ENCODE measurements at places on chromosomes 11 and 22. TPM values are rescaled to one million over a fixed set of nuclear protein-coding genes. Genes with fewer than 3 reads are reported as not detected.

Gene IL18
- polyA plus RNA-seq = 1.6 TPM

Gene SLC5A1
- 0.37 TPM for polyA plus RNA-seq

Gene C1QTNF6
- 26.1 TPM for polyA plus RNA-seq

Gene C11orf97
- polyA plus RNA-seq = not detected

Gene TTC36
- polyA plus RNA-seq = 2.3 TPM

Gene CDC42BPG
- 4.4 TPM for polyA plus RNA-seq

Gene PRODH
- polyA plus RNA-seq = 24.0 TPM

Gene MMP8
- 0.11 TPM for polyA plus RNA-seq

Gene ARHGAP42
- polyA plus RNA-seq = 26.4 TPM

DNA sequence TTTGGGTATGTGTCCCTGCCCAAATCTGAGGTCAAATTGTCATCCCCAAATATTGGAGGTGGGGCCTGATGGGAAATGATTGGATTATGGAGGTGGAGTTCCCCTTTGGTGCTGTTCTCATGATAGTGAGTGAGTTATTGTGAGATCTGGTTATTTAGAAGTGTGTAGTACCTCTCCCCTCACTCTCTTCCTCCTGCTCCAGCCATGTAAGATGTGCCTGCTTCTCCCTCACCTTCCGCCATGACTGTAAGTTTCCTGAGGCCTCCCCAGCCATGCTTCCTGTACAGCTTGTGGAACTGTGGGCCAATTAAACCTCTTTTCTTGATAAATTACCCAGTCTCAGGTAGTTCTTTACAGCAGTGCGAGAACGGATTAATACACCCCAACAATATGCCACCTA lies 9.0 kb downstream of the GAB2 start:
- DNase-seq = no peak

GRCh38 chr11:127631974-127632373 lies 631.4 kb upstream of the KIRREL3 start:
- DNase-seq = no peak

- no peak for DNase-seq
These were observed 91.5 kb downstream of the MORC2 start for GRCh38 chr22:30876915-30877553.

- no peak for DNase-seq
These were observed 8.9 kb downstream of the KCTD21 start for GRCh38 chr11:78179459-78180071.

GRCh38 chr22:33381531-33382406 lies 323.6 kb upstream of the SYN3 start:
- no peak for DNase-seq

DNA sequence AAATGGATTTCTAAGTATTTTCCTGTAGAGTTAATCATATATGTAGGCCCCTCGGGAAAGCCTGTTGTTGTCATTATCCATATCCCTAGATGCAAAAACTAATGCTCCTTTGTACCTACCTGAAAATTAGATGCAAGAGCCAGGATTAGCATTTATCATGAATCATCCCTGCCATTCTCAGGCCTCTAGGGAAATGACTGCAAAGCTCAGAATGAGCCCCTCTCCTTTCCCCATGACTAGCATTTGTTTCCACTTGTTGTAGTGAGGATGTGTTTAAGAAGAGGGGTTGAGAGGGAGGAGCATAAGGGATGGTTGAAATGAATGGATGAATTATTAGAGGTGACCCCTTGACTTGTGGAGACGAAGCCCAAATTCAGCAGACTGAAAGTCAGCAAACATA lies 537.9 kb downstream of the NTM start:
- no peak for DNase-seq

- no peak for DNase-seq
These were observed 860 bp downstream of the PRMT3 start for GRCh38 chr11:20388096-20389055.

DNA sequence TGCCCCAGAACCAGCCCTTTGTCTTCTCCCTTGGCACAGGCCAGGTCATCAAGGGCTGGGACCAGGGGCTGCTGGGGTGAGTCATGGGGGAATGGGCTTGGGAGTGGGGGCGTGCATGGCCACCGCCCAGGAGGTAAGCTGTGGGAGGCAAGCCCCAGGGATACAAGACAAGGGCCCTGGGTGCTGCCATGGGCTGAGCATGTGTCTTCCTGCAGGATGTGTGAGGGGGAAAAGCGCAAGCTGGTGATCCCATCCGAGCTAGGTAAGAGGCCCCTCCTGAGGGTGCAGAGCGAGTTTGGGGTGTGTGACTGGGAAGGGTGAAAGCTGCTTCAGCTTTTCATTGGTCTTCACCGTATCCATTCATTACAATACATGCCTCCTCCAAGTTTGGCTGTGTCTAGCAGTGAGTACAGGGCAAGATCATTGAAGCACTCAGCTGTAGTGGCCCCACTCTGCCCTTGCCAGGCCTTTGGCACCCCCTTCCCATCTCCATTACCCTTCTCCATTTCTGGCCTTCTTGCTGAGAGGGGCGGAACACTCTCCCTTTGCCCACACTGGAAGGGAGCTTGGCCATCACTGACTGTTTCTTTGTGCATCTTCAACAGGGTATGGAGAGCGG lies 2.5 kb downstream of the FKBP2 start:
- DNase-seq = no peak

- no peak for DNase-seq
These were observed 26.0 kb downstream of the LRRC32 start for GRCh38 chr11:76644591-76644990.

GRCh38 chr22:30198152-30198825 lies 48.3 kb downstream of the LIF start:
- DNase-seq = no peak

- DNase-seq = no peak
These were observed 13.9 kb downstream of the SLC35E4 start for GRCh38 chr22:30649430-30650007.

DNA sequence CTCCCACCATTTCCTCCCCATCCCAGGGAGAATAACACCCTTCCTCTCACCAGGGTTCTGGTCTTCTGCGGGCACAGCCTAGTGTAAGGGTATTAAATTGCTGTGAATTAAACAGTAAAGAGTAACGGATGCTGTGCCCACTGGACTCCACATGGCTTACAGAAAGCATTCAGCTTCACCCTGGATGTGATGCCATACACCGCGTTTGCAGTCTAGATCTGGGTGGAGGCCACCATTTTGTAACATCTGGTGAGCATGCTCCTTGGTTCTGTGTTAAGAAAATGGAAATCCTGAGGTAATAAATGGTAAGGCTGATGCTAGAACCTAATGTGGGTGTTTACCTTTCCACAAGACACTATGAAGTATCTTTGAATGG lies 331.8 kb upstream of the B3GAT1 start:
- DNase-seq = no peak

DNA sequence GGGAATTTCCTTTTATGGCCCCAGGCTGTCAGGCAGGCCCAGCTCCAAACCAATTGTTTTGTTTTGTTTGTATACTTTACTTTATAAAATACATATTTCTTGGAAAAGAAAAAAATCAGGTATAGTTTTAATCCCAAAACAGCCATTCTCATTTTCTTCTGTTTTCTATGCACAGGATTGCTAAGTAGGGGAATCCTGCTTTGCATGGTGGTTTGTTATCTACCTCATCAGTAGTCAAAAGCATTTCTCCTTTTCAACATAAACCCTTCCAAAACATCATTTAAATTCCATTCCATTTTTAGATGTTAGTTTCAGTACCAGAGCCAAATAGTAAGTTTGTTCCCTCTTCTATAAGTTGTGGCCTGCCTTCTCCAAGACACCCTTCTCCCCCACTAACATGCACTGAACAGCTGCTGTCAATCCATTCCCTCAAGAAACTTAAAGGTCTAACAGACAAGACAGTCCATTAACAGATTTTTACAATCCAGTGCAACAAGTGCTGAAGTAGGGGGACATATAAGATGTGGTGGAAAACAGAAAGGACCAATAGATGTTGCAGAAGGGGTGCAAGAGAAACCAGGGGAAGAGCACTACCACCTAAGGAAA lies 3.7 kb downstream of the ILK start:
- no peak for DNase-seq

GRCh38 chr11:46905806-46906205 lies 12.5 kb downstream of the LRP4 start:
- no peak for DNase-seq
